ENCODE measurements at places on chromosomes 1 and 21.

- DNase-seq, result no peak
Observed at GRCh38 chr1:1419813-1420653, 1.0 kb downstream of the ANKRD65 start.

DNA sequence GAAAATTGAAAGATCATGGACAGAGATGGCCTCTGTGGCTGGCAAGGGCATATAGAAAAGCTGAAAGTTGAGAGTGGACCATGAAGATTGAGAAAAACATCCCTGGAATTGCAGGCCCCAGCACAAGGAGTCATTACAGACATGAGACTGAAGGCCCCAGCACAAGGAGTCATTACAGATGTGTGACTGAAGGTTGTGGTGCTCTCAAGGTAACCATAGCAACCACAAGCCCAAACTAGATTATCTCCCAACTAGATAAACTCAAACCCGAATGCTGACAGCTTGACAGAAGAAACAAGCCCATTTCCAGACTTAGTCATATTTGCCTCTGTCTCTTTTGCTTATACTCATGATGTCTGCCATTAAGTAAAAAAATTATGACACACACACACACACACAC, 1252.1 kb upstream of the ADGRL4 start:
- DNase-seq, result no peak

GRCh38 chr21:15604413-15604812, 125.4 kb upstream of the USP25 start:
- DNase-seq, result no peak

DNA sequence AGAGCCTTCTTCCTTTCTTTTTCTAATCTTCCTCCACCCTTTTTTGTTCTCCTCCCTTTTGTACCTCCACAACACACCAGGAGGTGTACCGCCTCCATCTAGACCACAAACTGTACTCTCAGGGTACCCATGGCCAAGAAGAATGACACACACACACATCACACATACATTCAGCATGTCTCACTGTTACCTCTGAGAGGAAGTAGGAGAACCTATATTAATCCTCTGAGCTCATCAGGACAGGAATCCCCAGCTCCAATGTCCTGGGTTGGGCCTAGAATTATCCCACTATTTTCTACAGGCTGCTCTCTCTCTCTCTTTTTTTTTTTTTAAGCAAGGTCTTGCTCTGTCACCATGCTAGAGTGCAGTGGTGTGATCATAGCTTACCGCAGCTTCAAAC, 36.7 kb downstream of the ATP2B4 start:
- no peak for DNase-seq

DNA sequence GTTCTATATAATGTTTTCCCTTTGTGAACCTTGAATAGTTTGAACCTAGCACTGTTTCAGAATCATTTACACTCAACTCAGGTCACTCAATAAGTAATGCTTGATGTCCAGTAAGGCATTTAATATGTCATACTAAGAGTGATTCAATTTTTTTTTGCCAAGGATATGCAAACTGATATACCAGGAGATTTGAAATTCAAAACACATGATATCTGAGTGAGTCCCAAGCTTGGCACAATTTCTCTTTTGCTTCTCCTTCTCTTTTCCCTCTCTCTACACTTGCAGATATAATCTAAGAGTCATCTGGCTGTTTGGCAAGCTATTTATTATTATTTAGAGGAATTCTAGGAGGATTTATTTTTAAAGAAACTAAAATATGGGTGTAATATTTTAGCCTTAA, 61.6 kb upstream of the SPAG17 start:
- no peak for DNase-seq

DNA sequence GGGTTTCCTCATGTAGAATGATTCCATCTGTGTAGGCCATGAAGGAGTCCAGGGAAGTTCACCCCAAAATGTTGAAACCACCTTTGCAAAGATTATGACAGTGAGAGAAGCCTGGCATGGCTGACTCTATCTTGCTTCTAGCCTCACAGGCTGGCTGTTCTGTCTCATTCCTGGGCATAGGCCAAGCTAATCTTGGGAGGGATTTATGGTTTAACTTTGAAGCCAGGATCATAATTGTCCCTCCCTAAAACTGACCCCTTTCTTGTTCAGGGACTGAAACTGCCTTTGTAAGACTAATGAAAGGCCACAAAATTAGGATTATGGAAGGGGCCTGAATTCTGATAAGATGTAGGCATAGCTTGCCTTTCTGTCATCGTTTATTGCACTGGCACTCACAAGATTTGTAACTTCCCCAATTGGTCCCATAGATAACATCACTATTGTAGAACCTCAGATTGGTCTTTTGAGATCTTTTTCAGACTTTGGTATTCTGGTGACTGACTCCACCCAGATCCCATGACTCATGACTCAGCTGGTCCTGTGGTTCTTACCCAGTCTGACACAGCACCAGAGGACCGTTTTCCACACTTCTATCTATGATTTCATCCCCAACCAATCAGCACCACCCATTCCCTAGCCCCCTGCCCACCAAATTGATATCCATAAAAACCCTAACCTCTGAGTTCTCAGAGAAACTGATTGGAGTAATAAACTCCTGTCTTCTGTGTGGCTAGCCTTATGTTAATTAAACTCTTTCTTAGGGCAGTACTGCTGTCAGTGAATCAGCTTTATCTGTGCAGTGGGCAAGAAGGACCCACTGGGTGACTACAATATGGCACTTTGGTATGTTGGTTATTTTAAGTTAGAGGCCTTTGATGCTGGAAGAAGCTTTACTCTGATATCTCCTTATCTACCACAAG, 13.6 kb upstream of the LAMTOR5 start:
- no peak for DNase-seq
